ENCODE measurements at places on chromosomes 13 and 19.

DNA sequence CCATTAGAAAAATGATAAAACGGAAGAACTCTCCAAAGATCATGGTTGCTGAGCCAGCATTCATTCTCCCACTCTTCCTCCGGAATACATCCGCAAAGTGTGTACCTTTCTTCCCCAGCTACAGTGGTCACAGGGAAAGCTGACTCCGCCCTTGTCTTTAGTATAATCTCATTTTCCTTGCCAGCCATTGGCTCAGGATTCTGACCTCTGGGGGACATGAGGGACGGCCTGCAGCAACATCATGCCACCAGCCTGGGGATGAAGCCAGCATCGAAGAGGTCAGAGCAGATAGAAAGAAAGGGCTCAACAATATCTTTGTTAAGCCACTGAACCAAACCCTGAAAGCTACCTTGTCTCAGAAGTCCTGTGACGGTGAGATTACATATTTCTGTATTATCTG lies 46.3 kb upstream of the TPP2 start:
- no peak for DNase-seq

DNA sequence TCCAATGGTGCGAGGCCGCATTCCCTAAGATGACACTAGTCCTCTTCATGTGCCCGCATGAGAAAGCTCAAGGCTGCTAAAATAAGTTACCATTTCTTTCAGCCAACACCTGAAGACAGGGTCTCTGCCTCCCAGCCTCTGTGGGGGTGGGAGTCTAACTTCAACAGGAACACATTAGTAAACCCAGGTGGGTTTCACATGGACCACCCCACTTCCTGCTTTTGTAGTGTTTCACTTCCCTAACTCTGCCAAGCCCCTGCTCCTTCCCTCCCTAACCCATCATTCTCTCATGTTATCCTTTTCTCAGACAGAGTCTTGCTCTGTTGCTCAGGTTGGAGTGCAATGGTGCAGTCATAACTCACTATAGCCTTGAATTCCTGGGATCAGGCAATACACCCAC lies 783.6 kb downstream of the UQCRFS1 start:
- DNase-seq = no peak

- no peak for DNase-seq
Measured at GRCh38 chr13:75390229-75390628, 91.7 kb downstream of the TBC1D4 start.

GRCh38 chr13:20171364-20171763 lies 10.5 kb upstream of the GJA3 start:
- DNase-seq = no peak

GRCh38 chr13:113562085-113562749 lies 22.3 kb upstream of the TFDP1 start:
- peak; percentile 54 for DNase-seq

GRCh38 chr13:46660416-46660815 lies 107.4 kb downstream of the LRCH1 start:
- no peak for DNase-seq

DNA sequence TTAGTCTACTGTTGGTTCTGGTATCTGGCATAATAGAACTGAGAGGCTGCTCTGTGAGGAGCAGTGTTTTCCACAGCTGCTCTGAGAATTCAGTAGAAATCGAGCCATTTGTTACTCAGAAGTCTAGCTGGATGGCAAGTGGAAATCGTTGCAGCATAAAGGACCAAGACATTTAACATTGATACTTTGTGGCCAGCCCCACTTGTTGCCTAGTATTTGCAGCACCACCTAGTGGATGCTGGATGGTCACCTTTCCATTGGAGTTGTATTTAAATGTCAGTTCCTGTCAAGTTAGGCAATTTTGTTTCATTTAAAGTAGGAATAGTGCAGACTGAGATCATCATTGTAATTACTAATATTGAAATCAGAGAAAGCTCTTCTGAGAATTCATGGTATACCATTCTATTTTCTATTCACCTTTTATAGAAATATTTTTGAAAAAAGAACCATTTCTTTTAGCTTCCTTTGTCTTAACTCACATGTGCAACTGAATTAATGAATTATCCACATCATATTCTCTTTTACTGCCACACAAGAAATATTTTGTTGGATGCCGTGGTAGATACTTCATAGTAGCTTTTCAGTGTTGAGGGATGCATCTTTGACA lies 64.6 kb downstream of the PDS5B start:
- peak; percentile 68 for DNase-seq

DNA sequence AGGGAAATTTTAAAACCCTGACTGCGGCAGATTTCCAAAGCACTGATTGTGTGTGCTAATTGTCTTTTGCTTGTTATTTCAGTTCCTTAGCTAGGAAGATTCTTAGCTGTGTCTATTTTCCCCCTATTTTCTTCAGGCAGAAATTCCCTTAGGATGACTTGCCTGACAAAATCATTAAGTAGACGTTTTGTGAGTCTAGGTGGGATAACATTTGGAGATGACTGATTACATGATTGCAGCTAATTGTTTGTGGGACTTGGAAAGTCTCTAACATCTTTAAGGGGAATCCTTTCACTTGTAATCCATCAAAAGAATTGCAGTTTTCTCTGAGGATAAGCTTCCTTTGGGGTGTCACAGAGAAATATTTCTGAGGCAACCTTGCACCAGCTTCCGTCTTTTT lies 228.0 kb downstream of the OXGR1 start:
- DNase-seq = no peak

DNA sequence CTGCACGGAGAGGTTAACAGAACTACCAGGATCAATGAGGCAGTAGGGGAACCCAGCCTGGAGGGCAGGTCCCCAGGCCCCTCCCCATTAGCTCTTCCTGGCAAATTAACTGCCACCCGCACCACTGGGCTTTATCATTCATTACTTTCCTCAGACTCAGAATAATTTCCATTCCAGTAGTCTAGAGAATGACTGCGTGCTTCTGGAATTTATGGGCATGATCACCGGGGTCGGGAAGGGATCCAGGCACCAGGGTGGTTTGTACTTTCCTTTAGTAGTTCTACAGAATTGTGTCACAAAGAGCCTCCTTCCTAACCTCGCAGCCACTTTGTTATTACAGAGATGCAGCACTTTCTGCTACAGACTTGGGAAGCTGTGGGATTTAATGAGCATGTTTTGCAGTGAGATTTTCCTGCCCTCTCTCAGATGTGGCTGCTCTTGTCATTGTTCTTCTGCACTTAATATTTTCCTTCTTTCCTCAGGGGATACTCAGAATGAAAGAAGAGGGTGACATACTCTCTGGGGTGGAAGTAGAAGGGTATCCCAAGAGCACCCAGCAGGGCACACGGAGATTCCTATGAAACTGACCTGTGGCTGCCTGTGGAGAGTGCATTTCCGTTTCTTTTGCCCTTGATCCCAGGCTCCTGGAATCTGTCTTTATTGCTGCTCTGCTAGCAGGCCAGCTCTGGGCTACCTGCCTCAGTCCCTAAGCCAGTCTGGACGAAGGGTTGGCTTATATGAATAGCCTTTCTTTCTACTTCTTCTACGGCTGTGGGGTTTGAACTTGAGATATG lies 285.0 kb upstream of the SLC10A2 start:
- no peak for DNase-seq

GRCh38 chr19:17393914-17394313 lies at the start of gene CCDC194:
CCDC194 (minus strand) TSS chr19:17394196; CDS start chr19:17394158, 38 bp downstream.
- no peak for DNase-seq

GRCh38 chr13:102903659-102904407 lies 58.0 kb downstream of the ERCC5 start:
- no peak for DNase-seq

GRCh38 chr19:51111606-51112005 lies 3.4 kb upstream of the CTU1 start:
- DNase-seq = no peak

DNA sequence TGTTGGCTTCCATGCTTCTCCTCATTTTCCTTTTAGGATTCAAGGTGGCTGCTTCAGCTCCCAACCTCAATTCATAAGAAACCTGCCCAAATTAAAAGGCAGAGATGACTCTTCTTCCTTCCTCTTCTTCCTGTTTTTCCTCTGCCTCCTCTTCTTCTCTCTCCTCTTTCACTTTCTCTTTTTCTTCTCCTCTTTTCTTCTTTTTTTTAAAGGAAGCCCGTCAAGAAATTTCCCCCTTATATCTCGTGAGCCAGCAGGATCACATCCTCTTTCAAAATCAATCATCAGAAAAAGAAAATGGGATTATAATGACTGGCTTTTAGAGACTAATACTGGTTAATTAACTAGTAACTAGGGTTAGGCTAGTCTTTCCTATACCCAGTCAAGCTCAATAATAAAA lies 220.3 kb downstream of the NBEA start:
- DNase-seq = no peak

GRCh38 chr13:33543631-33544265 lies 258.2 kb upstream of the STARD13 start:
- peak; percentile 21 for DNase-seq

DNA sequence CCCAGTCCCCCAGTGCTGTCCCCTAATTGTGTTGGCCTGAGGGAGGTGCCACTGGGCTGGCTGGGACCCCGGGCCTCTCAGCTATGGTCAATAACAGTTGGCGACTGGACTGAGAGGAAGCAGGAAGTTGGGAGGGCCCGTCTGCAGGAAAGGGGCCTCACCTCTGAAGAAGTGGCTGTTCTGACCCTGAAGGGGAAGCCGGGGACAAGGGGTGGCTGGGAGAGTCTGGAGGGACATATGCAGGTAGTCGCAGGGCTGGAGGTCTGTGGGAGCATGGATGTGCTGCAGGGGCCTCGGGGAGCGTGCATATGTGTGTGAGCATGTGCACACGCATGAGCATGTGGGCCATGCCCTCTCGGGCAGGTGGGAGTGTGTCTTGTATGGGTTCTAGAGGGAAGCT lies 5.9 kb downstream of the PKN1 start:
- DNase-seq = no peak

GRCh38 chr19:49326165-49326704 lies 1.2 kb upstream of the SLC6A16 start:
- no peak for DNase-seq

GRCh38 chr13:88736026-88736425 lies 1064.9 kb downstream of the SLITRK5 start:
- no peak for DNase-seq

DNA sequence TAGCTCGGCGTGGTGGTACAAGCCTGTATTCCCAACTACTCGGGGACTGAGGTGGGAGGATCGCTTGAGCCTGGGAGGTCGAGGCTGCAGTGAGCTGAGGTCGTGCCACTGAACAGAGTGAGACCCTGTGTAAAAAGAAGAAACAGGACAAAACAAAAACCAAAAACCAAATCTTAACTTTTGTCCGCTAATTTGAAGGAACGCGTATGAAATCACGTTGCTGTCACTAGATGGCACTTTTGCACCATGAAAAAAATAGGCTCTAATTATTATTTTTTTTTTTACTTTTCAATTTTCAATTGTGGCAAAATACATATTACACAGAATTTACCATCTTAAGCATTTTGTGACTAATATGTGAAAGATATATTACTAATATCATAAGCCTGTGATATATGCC lies 17.6 kb upstream of the ZNF835 start:
- DNase-seq = no peak

DNA sequence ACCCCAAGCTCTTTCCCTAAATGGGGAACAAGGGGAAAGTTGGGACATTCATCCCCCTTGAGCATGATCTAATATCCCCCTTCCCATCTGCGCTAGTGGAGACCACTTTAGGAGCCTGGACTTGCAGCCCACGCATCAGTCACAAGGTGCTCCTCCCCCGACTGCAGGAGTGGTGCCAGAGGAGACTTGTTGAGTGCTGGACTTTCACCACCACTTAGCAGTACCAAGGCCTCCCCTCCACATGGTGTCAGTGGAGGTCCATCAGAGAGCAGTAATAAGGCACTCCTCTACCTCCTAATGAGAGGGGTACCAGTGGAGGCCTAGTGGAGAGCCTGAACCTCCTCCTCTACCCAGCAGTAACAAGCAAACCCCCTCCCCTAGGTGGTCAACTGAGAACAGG lies 22.5 kb downstream of the CAB39L start:
- DNase-seq = peak; percentile 33

DNA sequence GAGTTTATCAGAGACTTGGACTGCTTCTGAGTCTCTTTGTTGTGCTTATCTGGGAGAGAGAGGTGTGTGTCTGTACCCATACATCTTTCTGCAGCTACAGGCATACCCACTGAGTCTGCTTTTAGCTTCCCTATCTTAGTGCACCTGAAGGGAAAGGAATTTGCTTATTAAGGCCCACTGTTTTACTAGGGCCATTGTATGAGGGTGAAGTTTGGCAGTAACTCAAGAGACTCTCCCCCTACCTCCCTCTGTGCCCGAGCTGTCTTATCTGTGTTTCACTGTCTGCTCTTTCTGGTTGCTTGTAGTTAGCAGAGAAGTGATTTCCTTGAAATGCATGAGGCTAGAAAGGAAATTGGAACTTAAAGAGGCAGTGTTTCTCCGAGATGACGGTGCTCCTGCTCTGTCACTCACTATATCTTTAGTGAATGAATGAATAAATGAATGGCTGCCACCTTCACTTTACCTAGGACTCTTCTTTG lies 678 bp upstream of the CD33 start:
- no peak for DNase-seq

- no peak for DNase-seq
Measured at GRCh38 chr13:114279146-114279545, 2.3 kb upstream of the UPF3A start.

DNA sequence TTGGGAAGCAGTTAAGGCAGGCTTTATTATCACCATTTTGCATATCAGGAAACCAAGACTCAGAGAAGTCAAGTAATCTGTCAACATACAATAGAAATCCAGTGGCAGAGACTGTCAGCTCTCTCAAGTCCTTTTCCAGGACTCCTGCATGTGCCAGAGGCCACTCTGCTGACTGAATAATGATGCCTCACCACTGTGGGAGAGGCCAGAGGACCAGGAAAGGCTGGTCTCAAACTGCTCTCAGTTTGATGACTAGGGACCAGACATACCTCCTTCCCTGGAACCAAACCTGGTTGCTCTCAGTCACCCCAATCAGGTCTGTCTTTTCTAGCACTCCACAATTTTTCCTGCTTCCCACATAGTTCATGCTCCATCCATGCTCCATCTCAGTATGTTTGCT lies 8.0 kb downstream of the RNASEH2B start:
- no peak for DNase-seq

GRCh38 chr13:61192826-61193225 lies 222.8 kb downstream of the PCDH20 start:
- no peak for DNase-seq

DNA sequence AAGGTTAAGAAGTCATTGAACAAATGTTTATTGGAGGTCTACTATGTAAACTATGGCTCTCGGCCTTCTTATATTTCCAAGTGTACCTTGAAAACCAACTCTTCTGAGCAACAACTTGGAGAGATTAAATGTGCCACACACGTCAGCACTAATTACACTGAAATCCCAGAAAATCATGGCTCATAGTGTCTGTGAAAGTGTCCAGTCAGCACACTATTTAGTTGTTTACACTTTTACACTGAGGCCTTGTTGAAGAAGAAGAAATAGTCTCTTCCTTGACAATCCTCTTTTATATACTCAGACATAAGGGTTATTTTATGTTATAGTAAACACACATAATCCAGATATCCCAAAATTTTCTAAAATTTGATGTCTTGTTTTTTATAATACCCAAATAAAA lies 30.9 kb upstream of the NBEA start:
- DNase-seq = no peak
